ENCODE measurements at places on chromosomes 4 and X.

GRCh38 chr4:97761445-97762114 is 381.7 kb downstream of the STPG2 start:
- DNase-seq: no peak

DNA sequence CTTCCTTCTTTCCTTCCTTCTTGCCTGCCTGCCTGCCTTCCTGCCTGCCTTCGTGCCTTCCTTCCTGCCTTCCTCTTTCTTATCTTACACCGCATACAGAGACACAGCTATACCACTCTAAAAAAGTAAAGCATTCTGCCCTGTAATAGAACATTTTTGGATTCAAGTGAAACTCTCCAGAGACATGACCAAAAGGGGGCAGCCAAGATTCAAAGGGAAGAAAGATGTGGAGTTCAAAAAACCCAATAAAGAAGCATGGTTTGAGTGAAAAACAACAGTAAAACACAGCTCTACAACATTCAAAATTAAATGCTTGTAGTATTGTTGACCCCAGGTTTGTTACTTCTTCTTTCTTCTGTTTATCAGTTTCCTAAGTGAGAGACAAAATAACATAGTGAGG is 914.9 kb upstream of the PCDH7 start:
- peak; percentile 59 for DNase-seq

GRCh38 chr4:37442062-37442323 is 197.4 kb downstream of the NWD2 start:
- no peak for DNase-seq

GRCh38 chr4:176320976-176321361 is 1.2 kb downstream of the SPCS3 start:
- DNase-seq: peak; percentile 5

DNA sequence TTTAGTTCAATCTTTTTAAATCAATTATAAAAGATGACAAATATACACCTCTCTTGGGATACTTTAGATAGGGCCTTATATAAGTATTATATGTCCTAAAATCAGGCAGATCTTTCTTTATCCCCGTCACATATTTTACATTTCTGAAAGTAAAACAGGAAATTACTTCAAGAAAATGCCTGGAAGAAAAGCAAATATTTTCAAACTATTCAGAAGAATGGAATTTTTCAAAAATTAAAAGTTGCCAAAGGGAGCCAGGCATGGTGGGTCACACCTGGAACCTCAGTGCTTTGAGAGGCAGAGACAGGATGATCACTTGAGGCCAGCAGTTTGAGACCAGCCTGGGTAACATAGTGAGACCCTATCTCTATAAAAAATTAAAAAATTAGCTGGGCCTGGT is 34.4 kb downstream of the MGARP start:
- no peak for DNase-seq

- DNase-seq: no peak
Observed at GRCh38 chrX:1239681-1240142, 27.3 kb upstream of the CRLF2 start.

GRCh38 chr4:101855239-101855638 is 64.7 kb downstream of the BANK1 start:
- no peak for DNase-seq

DNA sequence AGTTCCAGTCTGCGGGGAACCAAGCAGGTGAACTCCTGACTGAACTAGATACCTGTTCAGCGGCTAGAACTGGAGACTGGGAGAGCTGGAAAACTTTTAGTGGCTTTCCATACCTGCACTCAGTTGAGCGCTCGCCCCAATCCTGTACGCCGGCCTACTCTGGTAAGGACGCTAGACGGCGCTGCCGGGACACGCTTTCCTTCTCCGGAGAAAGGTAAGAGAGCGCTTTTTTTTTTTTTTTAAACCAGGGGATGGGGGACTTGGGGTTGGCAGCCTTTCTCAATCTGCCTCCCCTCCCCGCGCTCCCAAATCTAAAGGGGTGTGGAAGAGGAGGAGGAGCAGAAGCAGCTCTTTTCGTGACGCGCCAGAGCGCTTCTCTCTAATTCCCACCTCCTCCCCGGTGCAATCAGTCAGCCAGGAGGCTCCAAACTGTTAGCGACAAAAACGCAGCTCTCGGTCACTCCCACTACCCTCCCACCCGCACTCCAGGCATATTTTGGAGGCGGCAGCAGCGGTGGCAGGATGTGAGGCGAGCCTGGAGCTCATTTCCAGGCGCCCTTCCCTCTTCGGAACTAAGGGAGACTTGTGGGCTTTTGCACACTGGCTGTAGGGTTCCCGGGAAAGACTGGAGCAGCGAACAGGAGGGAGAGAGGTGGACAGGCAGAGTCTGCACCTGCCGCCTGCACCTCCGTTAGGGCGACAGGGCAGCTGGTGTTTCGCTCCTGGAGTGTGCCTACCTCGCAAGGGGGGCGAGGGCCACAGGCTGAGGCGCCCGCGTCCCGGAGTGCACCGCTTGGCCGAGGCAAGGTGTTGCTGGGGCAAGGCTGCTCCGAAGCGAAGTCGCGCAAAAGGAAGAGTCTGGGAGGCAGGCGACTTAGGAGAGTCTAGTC is at the start of gene IL1RAPL2:
TSS of gene IL1RAPL2 (plus strand) at position 409 of the 890 bp plus-strand sequence.
- no peak for DNase-seq

- no peak for DNase-seq
Observed at GRCh38 chr4:60944060-60944459, 256.1 kb upstream of the ADGRL3 start.

DNA sequence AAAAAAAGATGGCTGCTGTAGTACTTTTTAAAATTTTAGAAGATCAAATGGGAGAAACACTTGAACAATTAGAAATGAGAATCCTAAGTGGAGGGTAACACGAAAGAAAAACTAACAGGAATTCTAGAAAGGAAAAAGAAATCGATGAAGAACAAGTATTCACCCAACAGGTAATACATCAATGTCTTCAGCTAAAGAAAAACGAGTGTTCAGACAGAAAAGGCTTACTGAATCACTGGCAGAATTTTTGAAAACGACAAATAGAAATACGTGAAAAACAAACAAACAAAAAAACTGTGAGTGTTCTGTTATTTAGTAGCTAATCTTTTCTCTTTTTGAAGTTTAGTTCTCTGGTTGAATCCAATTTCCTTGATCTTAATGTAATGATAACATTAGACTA is 1.8 kb downstream of the MAD2L1 start:
- no peak for DNase-seq

GRCh38 chr4:77538574-77539157 is 67.0 kb upstream of the CXCL13 start:
- peak; percentile 32 for DNase-seq

DNA sequence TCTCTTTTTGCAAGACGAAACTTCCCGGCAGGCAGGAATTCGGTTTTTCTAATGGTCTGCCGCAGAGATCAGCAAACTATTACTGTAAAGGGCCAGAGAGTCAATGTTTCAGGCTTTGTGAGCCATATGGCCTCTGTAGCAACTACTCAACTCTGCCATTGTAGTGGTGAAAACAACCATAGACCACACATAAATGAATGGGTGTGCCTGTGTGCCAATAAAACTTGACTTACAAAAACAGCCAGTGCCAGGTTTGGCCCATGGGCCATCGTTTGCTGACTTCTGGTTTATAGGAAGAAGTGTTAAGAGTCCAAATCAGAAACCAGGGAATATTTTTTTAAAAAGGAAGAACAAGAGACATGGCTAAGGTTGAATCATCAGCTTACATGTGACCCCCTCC is 163.0 kb downstream of the SH3KBP1 start:
- no peak for DNase-seq

- no peak for DNase-seq
Observed at GRCh38 chrX:72115380-72115779, 16.3 kb downstream of the RTL5 start.

- peak; percentile 8 for DNase-seq
Observed at GRCh38 chrX:85084770-85085393, 81.2 kb downstream of the APOOL start.

GRCh38 chr4:27678027-27678426 is 817.4 kb downstream of the STIM2 start:
- no peak for DNase-seq

DNA sequence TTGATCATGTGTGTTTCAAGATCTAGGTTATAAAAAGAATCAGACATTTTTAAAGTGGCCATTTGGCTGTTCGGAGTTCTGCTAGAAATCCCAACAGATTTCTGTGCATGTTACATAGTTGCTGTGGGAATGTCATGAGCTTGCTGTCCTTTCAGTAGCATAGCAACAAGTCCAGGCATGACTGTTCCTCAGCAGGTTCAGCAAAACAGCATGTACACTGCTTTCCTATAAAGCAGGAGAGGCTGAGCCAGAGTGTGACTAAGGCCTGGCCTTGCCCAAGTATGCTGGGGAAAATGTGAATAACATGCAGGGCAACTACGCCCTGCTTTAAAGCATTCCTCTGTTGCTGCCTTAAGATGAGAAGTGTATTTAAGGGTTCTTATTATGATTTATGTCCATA is 217.1 kb upstream of the SMIM31 start:
- no peak for DNase-seq
